ENCODE measurements at places on chromosomes 5 and 9.
A peak's percentile ranks its signal among the peaks of the same experiment; 100 is the strongest.

- peak; percentile 46 for DNase-seq
Measured at GRCh38 chr5:78953092-78953800, 31.9 kb downstream of the ARSB start.

DNA sequence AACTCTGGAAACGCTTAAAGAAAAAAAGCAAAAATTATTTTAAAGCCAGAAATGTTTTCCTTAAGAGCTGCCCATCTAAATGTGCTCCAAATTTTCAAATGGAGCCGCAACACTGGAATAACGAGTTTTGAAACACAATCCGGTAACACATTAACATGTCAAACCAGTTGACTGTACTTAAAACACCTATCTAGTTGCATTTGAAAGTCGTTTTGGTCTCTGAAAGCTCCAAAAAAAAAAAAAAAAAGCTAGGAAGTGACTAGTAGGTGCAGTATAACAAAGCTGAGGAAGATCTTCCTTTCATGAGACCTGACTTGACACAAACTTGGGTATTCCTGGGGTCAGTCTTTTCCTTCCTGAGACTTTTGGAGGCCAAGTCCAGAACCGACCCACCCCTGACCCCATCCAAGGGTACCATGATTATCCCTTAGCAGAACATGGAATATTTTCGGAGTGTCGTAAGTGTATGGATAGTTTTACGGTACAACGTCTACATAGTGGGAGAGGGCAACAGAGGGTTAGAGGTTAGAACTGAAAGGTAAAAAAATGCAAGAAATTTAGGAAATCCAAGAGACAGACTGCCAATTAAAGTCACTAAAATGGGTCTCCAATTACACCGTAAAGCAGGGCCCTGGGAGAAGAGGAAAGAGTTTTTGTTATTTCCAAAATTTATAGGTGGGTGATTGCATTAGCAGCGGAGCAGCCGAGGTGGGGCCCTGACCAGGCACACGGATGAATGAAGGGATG is 812 bp downstream of the CETN3 start:
- DNase-seq = peak; percentile 26

- DNase-seq = no peak
Measured at GRCh38 chr5:24623624-24624023, 21.2 kb downstream of the CDH10 start.

GRCh38 chr9:4056187-4056586 is 243.7 kb downstream of the GLIS3 start:
- DNase-seq = no peak

GRCh38 chr5:60633341-60633740 is 66.6 kb downstream of the DEPDC1B start:
- peak; percentile 39 for DNase-seq

GRCh38 chr9:37938121-37938891 is 34.4 kb upstream of the SLC25A51 start:
- DNase-seq = peak; percentile 96

GRCh38 chr9:115106642-115107041 is 11.3 kb downstream of the TNC start:
- peak; percentile 83 for DNase-seq

DNA sequence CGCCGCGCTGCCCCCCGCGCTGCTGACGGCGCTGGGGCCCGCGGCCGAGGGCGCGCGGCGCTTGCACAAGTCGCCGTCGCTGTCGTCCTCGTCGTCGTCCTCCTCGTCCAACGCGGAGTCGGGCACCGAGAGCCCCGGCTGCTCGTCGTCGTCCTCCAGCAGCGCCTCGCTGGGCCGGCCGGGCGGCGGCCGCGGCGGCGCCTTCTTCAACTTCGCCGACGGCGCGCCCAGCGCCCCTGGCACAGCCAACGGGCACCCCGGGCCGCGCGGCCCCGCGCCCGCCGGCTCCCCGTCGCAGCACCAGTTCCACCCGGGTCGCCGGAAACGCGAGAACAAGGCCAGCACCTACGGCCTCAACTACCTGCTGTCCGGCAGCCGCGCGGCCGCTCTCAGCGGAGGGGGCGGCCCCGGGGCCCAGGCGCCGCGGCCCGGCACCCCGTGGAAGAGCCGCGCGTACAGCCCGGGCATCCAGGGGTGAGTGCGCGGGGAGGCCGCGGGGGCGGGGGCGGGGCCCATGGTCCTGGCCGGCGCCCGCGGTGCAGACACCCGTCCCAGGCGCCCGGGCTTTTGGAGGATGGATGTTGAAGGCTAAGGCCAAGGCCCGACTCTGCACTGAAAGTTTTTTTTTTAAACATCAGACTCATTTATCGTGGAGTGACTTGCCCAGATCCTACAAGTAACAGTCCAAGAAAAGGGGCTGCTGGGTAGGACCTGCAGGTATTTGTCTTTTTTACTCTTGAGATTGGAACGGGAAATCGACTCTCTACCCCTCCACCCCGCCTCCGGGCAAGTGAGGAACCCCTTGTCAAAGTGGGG is 1.2 kb downstream of the TENT4A start:
- DNase-seq = peak; percentile 47

- no peak for DNase-seq
Measured at GRCh38 chr9:69351227-69351626, 26.2 kb downstream of the ENTREP1 start.

GRCh38 chr5:172102913-172103626 is 85.0 kb downstream of the STK10 start:
- peak; percentile 99 for DNase-seq

- DNase-seq = no peak
Measured at GRCh38 chr5:117947836-117948235, 1040.5 kb downstream of the DTWD2 start.

- no peak for DNase-seq
Measured at GRCh38 chr9:108609897-108610253, 245.9 kb downstream of the ACTL7B start.

- DNase-seq = no peak
Measured at GRCh38 chr5:166562246-166562645, 1729.2 kb upstream of the WWC1 start.

- DNase-seq = no peak
Measured at GRCh38 chr5:59684388-59685190, 208.9 kb downstream of the PDE4D start.

DNA sequence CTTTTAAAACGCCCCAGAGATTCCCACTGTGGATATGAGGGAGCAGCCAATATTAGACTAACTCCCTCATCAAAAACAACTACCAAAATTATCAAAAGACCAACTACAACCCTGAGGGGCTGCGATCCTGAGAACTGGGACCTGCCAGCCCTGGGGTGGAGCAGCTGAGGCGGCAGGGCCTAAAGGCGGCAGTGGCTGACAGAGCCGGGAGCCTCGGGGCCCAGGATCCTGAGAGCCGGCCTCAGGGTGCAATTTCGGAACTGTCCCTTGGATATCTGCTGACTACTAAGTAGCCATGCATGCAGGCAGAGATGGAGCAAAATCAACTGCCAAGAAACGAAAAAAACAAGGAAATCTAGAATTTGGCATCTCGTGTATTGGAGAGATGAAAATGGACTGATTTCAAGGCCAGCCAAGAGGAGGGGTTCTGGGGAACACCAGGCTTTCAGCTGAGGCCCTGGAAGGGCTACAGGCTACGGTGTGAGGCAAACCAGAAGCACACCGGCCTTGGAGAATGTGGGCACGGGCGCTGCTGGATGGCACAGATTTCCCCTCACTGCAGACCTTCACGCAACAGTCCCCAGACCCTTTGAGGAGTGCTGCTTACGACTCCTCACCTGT is 63.6 kb upstream of the UBAC1 start:
- DNase-seq = no peak

GRCh38 chr5:148856009-148856367 is 29.6 kb downstream of the ADRB2 start:
- DNase-seq = no peak

- no peak for DNase-seq
Measured at GRCh38 chr5:173278641-173279040, 43.6 kb upstream of the NKX2-5 start.

DNA sequence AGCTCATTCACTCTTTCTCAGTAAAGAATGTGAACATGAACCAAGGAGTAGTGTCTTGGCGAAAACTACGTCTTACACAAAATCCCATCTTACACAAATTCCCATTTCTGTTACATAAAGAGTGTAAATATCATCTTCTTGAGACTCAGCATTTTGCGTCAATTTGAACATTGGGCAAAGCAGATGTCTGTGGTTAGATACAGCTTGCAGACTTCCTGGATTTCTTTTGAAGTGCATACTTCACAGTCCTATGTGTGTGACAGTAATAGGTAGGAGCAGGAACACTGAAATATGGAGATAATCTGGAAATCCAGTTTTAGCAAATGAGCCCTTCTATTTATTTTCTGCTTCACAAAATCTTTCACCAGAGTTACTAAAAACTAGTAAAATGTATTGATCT is 58.8 kb downstream of the C6 start:
- DNase-seq = no peak

GRCh38 chr9:81724242-81724889 is 35.0 kb upstream of the TLE1 start:
- DNase-seq = no peak

DNA sequence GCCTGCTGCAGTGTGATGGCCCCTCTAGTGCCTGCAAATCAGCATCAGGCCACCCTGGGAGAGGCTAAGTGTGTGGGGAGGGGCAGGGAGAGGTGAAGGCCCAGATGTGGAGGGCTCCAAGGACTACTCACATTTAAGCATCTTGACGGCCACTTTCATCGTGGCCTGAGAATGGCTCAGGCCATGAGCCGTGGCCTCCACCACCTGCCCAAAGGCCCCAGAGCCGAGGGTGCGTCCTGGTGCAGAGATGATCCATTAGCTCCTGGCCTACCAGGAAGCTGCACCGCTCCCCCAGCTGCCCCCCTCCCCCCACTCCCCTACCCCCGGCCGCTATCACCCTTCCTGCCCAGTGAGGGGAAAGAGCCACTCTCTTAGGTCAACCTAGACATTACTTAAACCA is 31.0 kb downstream of the PDGFRB start:
- DNase-seq = no peak

DNA sequence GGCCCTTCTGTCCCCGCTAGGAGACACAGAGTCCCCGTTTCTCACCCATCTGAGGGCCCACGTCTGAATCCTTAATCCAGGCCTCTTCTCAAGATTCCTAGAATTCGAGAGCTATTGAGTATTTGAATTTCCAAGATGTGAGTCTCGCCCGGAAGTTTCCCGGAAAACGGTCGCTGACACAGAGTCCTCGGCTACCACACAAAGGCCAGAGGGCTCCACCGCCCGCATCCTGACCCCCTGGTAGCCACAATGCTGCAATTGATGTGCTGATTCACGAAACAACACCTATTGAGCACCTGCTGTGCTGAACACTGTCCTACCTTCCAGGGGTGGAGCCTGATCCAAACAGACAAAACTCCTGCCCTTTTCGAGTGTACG is 670 bp upstream of the FBP1 start:
- no peak for DNase-seq

DNA sequence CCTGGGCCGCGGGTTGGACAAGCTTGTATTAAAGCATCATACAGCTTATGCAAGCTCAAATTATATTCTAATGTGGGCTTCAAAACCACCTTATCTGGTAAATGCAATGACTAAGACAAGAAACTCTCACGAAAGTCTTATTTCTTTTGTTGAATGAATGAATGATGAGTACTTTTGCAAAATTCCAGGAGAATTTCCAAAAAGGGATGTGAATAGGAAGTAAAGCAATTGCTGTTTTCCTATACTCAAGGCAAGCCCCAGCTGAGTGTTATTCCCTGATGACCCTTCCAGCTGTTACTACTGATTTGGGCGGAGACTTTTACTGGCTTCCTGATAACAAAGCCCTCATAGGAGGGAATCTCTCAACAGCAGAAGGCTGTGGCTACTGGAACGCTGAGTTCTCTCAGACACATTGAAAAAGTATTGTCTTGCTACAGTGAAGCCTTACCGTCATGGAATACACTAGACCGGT is 162.8 kb downstream of the SREK1 start:
- DNase-seq = no peak

DNA sequence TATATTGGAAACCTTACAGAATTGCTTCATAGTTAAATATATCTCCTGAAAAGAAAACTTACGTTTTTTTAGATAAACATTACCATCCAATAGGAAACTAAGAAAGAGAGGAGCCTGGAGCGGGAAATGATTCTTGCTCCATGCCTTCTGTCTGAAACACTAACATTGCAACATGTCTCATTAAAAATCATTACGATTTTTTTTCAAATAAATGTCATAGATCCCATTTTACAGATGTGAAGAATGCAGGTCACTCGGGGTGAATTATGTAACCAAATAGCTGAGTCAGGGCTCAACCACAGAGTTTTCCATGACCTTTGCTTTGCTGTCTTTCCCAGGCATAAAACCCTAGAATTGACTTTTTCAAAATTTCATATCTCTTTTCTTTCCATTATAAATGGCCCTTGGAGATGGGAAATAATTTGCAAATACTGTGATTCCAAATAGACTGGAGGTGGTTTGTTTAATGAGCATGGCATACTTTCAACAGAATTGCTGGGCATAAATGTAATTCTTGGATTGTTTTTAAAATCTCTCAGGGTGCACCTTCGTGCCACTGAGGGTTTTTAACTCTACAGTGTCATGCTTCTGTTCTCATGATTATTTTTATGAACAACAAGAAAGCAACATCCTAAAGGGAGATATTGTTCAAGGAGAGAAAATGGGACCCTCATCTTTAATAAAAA is 302.8 kb downstream of the EBF1 start:
- no peak for DNase-seq

- DNase-seq = no peak
Measured at GRCh38 chr5:78275998-78276543, 18.4 kb downstream of the AP3B1 start.

DNA sequence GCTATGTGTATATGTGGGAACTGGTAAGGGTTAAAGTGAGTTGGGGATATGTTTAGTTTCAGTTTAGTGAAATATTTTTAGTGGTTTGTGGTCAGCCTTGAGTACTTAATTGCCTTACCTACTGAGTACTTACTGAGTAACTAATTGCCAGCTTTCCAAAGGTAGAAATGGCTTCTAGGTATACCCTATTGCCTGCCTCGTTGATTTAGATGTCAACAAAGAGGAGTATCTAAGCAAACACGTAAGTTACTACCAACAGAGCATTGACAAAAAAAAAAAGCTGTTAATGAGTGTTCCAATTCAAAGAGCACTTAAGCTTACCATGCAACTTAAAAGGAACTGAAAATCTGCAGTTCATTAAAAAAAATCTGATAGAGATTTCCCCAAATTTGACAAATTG is 8.8 kb downstream of the ATP10B start:
- DNase-seq = no peak

- DNase-seq = no peak
Measured at GRCh38 chr5:109155625-109156024, 254.1 kb downstream of the PJA2 start.

DNA sequence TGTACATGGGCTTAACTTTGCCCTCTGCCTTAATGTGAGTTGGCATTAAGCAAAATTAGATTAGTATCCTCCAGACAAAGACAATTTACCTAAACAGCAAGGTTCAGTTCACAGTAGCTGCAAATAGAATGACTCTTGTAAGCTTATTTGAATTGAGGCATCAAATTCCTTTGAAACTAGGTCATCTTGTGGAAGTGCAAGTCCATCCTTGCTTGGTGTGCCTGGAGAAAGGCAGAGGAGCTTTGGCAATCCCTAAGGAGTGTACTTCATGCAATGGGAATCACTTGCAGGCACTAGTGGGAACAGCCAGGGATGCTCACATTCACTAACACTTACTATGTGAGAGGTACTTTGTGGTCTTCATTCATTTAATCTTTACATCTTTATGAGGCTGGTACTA is 118.3 kb downstream of the DRD1 start:
- DNase-seq = no peak

- DNase-seq = no peak
Measured at GRCh38 chr5:151021746-151022145, 1.4 kb downstream of the GPX3 start.

- peak; percentile 69 for DNase-seq
Measured at GRCh38 chr9:34547960-34548611, 25.3 kb upstream of the ENHO start.

- no peak for DNase-seq
Measured at GRCh38 chr5:11863911-11864310, 40.3 kb downstream of the CTNND2 start.

- DNase-seq = peak; percentile 70
Measured at GRCh38 chr9:35696520-35697215, 6.9 kb upstream of the TPM2 start.

All from ELR (cell line).